SK-N-SH (cell line): ENCODE measurements at places on chromosomes 5 and 9.
A peak's percentile ranks its signal among the peaks of the same experiment; 100 is the strongest.

DNA sequence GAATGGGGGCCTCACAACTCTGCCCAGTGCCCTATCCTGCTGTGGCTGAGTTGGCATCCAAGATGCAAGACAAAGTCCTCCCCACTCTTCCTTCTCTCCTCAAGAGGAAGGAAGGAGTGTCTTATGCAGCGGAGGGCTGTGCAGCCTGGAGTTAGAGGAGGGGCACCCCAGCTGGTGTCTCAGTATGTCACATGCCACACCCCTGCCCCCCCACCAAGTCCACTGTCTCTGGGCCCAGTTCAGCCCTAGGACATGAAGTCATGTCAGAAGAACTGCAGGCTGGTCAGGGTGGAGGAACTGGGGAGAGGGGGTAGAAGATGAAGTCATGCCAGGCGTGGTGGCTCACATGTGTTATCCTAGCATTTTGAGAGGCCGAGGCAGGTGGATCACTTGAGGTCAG is 28.0 kb upstream of the SLC28A3 start:
- H3K4me1 ChIP-seq: no peaks in the 10 kb centered on the region
- H3K27ac ChIP-seq: no peak overlapping the region
- H3K4me3 ChIP-seq: no peak overlapping the region
- H3K27me3 ChIP-seq: no peaks in the 10 kb centered on the region
- H3K36me3 ChIP-seq: no peaks in the 10 kb centered on the region
- DNase-seq: no peak

- peaks cover 3% of the 10 kb centered on the region for H3K4me1 ChIP-seq
- peak; percentile 4 for DNase-seq
- no peak overlapping the region for H3K4me3 ChIP-seq
- no peaks in the 10 kb centered on the region for H3K36me3 ChIP-seq
- peak overlapping the region; percentile 28; the same call in 1 of the 2 replicates for H3K27ac ChIP-seq
- H3K27me3 ChIP-seq: no peaks in the 10 kb centered on the region
Measured at GRCh38 chr5:19927919-19928318, 60.1 kb downstream of the CDH18 start.

- peaks cover 5% of the 10 kb centered on the region; the same call in 1 of the 2 replicates for H3K4me1 ChIP-seq
- no peak overlapping the region for H3K4me3 ChIP-seq
- H3K27me3 ChIP-seq: no peaks in the 10 kb centered on the region
- DNase-seq: no peak
- no peak overlapping the region for H3K27ac ChIP-seq
- H3K36me3 ChIP-seq: no peaks in the 10 kb centered on the region
Measured at GRCh38 chr5:116600876-116601275, 26.3 kb upstream of the SEMA6A start.

DNA sequence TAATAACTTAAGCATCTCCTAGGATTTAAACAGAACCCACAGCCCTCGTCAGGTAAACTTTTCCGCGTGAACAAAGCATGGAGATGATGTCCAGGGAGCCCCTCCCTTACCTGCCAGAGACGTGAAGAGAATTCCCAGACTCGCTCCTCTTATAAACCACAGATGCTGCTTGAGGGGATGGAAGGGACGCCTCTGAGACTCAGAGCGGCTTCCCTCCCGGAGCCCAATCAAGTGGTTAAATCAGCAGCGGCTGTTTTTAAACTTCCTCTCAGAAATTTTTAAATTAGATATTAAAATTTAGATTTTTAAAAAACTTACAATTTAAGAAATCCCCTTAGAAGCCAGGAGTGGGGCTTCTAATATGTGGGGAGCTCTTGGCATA is 71.8 kb downstream of the RAPGEF1 start:
- H3K4me1 ChIP-seq: peaks cover 29% of the 10 kb centered on the region
- H3K27me3 ChIP-seq: no peaks in the 10 kb centered on the region
- DNase-seq: no peak
- peak overlapping the region; percentile 69 for H3K27ac ChIP-seq
- no peak overlapping the region for H3K4me3 ChIP-seq

- peaks cover 25% of the 10 kb centered on the region; the same call in 1 of the 2 replicates for H3K4me1 ChIP-seq
- H3K27ac ChIP-seq: peak overlapping the region; percentile 55
- H3K27me3 ChIP-seq: no peaks in the 10 kb centered on the region
- H3K4me3 ChIP-seq: no peak overlapping the region
Measured at GRCh38 chr9:115213818-115214334, 95.9 kb upstream of the TNC start.

GRCh38 chr5:150703762-150704161 is 2.9 kb upstream of the RBM22 start:
- H3K27me3 ChIP-seq: no peaks in the 10 kb centered on the region
- peaks cover 15% of the 10 kb centered on the region for H3K4me1 ChIP-seq
- DNase-seq: no peak
- peaks cover 15% of the 10 kb centered on the region for H3K36me3 ChIP-seq
- no peak overlapping the region for H3K4me3 ChIP-seq

GRCh38 chr5:128378196-128378595 is 159.8 kb downstream of the FBN2 start:
- no peak for DNase-seq
- H3K27ac ChIP-seq: peak overlapping the region; percentile 16; the same call in 1 of the 2 replicates
- H3K36me3 ChIP-seq: no peaks in the 10 kb centered on the region
- no peak overlapping the region for H3K4me3 ChIP-seq

DNA sequence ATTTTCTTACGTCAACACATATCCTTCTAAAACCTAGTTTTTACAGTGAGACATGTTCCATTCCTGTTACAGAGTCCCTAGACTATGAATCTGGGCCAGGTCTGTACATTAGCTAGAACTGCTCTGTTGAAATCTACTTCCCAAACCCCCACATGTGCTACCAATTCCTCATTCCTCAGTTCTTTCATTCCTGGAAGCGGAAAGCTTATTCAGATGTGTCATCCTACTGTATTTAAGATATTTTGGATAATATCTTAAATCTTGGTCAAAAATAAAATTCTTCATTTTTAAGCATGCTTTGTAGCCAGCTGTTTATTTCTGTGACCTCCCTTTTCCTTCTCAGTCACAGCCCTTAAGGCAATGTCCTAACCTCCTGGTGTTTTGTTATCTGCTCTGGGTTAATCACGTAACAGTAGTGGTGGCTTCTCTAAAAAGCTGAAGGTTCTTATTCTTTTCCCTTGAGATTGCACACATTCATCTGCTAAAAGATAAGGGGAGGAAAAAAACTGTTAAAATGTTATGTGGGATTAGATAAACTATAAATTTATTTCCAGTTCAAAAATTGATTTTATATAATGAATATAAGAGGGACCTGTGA is 35.6 kb downstream of the GLRX start:
- 0 out of 2 replicates have a peak, but pooled peaks cover 3% of the 10 kb centered on the region for H3K4me1 ChIP-seq
- no peak overlapping the region for H3K27ac ChIP-seq
- no peak for DNase-seq

- H3K4me1 ChIP-seq: 0 out of 2 replicates have a peak, but pooled peaks cover 3% of the 10 kb centered on the region
- no peak for DNase-seq
- no peak overlapping the region for H3K4me3 ChIP-seq
- no peaks in the 10 kb centered on the region for H3K27me3 ChIP-seq
- no peak overlapping the region for H3K27ac ChIP-seq
Measured at GRCh38 chr5:58016877-58017276, 443.0 kb downstream of the PLK2 start.

- no peak overlapping the region for H3K4me3 ChIP-seq
- no peaks in the 10 kb centered on the region for H3K27me3 ChIP-seq
- H3K4me1 ChIP-seq: peaks cover 29% of the 10 kb centered on the region
- peak; percentile 4 for DNase-seq
Measured at GRCh38 chr5:88092958-88093605, 175.6 kb downstream of the TMEM161B start.

- H3K36me3 ChIP-seq: peaks cover 66% of the 10 kb centered on the region
- H3K27me3 ChIP-seq: no peaks in the 10 kb centered on the region
- peak; percentile 28 for DNase-seq
- H3K4me3 ChIP-seq: no peak overlapping the region
Measured at GRCh38 chr5:884345-885126, 8.1 kb downstream of the BRD9 start.

DNA sequence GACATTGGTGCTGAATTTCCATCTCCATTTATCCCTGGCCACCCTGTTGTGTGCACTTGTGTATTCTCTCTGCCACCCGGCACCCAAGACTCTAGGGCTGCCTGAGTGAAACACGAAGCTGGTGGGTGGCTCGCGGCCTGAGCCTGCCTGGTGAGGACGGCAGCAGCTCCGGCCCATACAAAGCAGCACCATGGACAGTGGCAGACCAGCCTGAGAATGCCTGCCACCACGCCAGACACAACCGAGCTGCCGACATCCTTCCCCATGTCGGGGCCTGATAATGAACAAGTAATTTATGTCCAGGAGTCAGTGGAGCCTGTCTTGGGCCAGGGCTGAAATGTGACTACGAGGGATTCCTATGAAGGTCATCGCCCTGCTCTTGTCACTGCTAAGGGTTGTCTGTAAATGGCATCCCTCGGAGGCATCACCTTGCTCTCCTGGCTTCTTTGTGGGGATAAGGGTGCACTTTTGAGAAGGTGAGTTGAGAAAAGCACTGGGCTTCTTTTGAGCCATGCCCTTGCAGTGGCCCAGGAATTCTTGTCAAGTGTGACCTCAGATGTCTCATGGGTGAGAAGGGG is 175.7 kb downstream of the MELK start:
- DNase-seq: no peak
- no peaks in the 10 kb centered on the region; the same call in 1 of the 2 replicates for H3K27me3 ChIP-seq
- H3K4me3 ChIP-seq: no peak overlapping the region
- H3K27ac ChIP-seq: no peak overlapping the region

GRCh38 chr5:175597718-175598117 is 60.2 kb upstream of the HRH2 start:
- H3K27me3 ChIP-seq: no peaks in the 10 kb centered on the region
- no peak overlapping the region for H3K4me3 ChIP-seq
- no peak overlapping the region for H3K27ac ChIP-seq
- H3K4me1 ChIP-seq: no peaks in the 10 kb centered on the region
- no peaks in the 10 kb centered on the region for H3K36me3 ChIP-seq

- DNase-seq: no peak
- H3K27ac ChIP-seq: no peak overlapping the region; the same call in 1 of the 2 replicates
- H3K36me3 ChIP-seq: no peaks in the 10 kb centered on the region
- H3K27me3 ChIP-seq: no peaks in the 10 kb centered on the region
- H3K4me1 ChIP-seq: no peaks in the 10 kb centered on the region
Measured at GRCh38 chr5:168172760-168173223, 118.7 kb upstream of the WWC1 start.

- no peak for DNase-seq
- H3K4me3 ChIP-seq: no peak overlapping the region
- H3K27me3 ChIP-seq: no peaks in the 10 kb centered on the region
- H3K27ac ChIP-seq: no peak overlapping the region
Measured at GRCh38 chr9:108274971-108275370, 580.8 kb downstream of the ACTL7B start.

DNA sequence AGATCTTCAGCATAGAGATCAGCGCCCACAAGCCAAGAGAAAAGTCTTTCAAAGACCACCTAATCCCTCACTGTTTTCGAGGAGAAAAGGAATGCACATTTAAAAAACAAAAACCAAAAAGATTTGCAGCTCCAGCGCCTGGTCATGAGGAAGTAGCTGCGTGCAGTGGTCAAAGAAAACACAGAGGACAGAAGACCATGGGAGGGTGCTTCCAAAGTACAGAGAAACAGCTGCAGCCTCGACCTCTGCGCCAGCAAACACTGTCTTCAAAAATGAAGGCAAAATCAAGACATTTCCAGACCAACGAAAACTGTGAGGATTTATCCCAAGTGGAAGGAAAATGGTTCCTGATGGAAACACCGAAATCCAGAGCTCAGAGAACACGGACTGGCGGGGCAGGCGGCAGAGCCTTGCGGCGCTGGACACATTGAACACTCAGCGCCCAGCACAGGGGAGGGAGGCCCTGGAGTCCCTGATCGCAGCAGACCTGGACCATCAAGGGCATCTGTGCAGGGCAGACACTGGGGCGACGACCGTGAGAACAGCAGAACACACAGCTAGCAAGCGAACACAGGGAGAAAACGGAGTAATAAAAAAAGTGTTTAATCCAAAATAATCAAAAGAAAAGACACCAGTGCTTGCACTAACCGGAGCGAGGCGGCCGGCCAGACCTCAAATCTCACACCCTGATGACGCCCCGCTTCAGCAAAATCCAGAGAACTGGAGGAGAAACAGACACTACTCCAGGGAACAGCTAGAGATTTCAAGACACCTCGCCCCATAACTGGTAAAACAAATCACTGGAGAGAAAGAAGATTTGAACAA is 12.6 kb upstream of the SLC12A7 start:
- peaks cover 4% of the 10 kb centered on the region; the same call in 1 of the 2 replicates for H3K27me3 ChIP-seq
- H3K4me1 ChIP-seq: peaks cover 30% of the 10 kb centered on the region; the same call in 1 of the 2 replicates
- H3K4me3 ChIP-seq: no peak overlapping the region
- DNase-seq: peak; percentile 86

GRCh38 chr5:172816925-172817562 is 17.0 kb upstream of the ERGIC1 start:
- DNase-seq: no peak
- peak overlapping the region; percentile 46 for H3K27ac ChIP-seq
- no peaks in the 10 kb centered on the region for H3K27me3 ChIP-seq
- no peaks in the 10 kb centered on the region for H3K4me1 ChIP-seq

DNA sequence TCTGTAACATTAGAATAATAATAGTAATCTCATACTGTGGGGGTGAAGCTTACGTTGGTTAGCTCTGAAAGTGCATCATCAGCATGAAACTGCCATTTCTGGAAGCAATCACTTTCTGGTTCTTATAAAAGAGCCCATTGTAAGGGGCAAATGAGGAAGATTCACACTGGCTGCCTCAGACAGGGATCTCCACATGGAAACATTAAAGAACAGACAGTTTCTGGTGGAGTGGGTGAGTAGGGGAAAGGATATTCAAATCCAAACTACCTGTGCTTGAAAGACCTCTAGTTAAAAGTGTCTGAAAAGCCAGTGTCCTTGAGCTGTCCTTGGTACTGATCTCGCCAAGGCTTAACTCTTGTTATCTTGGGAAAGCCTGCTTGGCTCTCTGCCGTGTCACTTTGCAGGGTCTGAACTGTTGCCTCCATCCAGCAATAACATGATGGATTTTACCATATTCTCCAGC is 19.1 kb upstream of the SLC31A2 start:
- no peaks in the 10 kb centered on the region; the same call in 1 of the 2 replicates for H3K27me3 ChIP-seq
- no peak overlapping the region for H3K27ac ChIP-seq
- H3K4me1 ChIP-seq: no peaks in the 10 kb centered on the region
- no peak overlapping the region for H3K4me3 ChIP-seq
- H3K36me3 ChIP-seq: no peaks in the 10 kb centered on the region
- DNase-seq: no peak

DNA sequence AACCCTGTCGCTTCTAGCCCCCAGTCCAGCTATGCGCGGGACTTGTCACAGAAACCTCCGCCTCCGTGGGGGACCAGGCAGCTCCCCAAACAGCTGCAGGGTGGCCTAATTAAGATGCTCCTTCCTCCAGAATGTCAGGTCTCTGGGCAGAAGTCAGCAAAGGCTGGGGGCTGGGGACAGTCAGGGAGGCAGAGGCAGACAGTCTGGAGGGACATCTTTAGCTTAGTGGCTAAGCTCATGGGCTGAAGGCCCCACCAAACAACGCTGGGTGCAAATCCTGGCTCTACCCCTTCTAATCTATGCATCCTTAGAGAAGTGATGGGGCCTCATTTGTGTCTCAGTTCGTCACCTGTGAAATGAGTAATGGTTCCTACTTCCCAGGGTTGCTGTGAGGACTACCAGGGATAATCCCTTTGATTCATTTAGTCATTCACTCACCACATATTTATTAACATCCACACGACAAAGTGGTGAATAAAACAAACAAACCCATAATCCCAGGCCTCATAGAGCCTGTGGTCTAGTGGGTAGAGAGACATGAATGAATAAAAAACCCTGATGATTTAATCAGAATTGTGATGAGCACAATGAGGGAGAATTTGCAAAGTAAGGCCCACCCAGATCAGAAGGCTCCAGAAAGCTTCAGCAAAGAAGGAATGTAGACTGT is 20.2 kb upstream of the MED27 start:
- no peaks in the 10 kb centered on the region for H3K36me3 ChIP-seq
- peak; percentile 47 for DNase-seq
- H3K4me3 ChIP-seq: no peak overlapping the region
- no peak overlapping the region for H3K27ac ChIP-seq

- H3K36me3 ChIP-seq: no peaks in the 10 kb centered on the region
- H3K4me3 ChIP-seq: no peak overlapping the region
- H3K27ac ChIP-seq: no peak overlapping the region
- no peaks in the 10 kb centered on the region for H3K4me1 ChIP-seq
- no peaks in the 10 kb centered on the region for H3K27me3 ChIP-seq
- no peak for DNase-seq
Measured at GRCh38 chr5:90843443-90843842, 284.8 kb downstream of the ADGRV1 start.
